NCI-H1694 (cell line): ENCODE measurements at places on chromosomes 7 and 10.

DNA sequence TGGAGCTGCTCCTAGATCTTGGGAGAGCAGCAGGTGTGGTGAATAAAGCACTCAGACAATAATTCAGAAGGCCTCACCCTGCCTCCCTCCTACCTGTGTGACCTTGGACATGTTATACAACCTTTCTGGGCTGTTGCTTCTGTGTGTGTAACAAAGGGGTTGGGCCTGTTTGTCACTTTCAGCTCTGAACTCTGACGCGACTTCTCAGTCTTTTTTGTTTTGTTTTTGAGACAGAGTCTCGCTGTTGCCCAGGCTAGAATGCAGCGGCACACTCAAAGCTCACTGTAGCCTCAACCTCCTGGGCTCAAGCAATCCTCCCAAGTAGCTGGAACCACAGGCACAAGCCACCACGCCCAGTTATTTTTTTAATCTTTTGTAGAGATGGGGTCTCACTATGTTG is 89.3 kb downstream of the DNMBP start:
- no peak for DNase-seq

DNA sequence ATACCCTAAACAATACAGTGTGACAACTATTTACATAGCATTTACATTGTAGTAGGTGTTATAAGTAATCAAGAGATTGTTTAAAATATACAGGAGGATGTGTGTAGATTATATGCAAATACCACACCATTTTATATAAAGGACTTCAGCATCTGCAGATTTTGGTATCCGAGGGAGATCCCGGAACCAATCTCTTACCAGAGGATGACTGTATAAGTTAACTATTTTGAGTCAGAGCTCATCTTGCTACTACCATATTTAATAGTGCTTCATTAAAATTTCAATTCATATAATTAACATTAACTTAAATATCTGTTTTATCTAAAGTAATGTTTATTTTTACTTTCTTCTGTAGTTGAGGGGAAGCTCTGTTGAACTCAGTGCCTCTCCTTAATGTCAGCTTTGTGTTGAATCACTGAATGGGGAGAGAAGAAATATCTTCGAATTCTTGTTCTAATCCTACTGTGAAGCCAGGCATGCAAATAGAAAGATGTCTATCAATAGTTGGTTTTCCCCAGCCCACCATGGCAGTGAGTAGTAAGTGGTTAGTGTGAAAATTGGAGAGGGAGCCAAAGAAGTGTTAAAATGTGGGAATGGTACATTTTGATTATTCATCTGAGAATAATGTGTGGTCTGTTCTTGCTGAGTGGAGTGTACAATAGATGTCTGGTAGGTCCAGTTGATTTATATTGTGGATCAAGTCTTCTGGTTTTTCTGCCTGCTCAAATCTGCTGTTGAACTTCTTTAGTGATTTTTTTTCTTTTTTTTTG is 90.1 kb upstream of the CYP26C1 start:
- DNase-seq: no peak

DNA sequence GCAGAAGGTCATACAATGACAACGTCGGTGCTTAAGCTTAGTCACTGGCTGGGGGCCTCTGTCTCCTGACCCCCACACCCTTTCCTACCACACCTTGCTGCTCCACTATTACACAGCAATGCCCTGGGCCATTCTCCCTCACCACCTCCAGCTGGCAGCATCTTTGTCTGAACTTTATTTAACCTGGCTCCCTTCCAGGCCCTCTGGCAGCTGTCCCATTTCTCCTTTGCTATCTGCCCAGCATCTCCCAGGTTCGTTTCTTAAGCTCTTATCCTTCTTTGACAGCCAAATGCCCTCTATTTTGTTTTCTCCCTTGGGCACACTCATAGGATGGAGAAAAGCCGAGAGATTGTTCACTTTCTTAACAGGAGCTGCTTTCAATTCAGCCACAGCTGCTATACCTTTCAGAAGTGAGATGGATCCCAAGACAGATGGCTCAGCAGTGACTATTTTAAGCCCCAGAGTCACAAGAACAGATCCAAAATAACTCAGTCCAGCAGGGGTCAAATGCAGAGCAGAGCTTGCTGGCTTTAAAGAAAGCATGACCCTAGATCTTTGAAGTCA is 1277.1 kb upstream of the AUTS2 start:
- peak; percentile 49 for DNase-seq

- DNase-seq: no peak
Measured at GRCh38 chr7:27172823-27173510, 1.2 kb downstream of the HOXA10 start.

DNA sequence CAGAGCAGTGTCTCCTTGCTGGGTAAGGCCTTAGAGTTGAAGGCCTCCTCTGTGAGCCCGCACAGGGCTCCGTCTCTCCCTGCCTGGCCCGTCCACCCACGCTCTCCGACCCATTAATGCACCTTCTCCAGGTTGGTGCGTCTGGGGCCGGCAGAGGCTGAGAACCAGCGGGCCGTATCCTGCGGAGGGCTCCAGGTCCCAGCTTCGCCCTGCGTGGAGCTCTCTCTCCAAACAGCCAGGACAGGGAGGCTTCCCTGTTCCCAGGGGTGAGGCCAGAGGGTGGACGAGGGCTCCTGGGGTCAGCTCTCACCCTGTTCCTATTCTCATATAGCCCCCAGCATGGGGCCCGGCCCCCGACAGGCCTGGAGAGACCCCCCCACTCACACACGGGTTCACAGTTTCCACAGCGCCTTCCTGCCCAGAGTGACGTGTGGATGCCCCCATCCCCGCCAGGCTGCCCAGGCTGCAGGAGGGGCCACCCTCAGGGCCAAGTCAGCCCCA is 34.6 kb downstream of the GET4 start:
- no peak for DNase-seq

GRCh38 chr10:93138113-93138870 is 64.6 kb downstream of the CYP26A1 start:
- DNase-seq: no peak

DNA sequence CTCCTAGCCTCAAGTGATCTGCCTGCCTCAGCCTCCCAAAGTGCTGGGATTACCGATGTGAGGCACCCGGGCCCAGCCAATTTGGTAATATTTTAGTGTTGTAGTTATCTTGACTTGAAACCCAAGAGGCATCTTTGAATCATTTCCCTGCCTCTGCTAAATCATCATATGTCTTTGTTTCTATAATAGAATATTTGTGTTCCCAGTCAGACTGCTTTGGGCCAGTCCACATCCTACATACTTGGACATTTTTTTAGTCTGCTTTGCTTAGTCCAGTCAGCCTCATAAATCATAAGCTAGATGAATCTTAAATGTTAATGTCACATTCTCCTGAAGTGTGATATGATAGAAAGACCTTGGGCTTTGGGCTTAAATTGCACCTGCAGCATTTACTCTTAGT is 5.9 kb downstream of the STAM start:
- DNase-seq: no peak

- no peak for DNase-seq
Measured at GRCh38 chr7:155901176-155901575, 88.9 kb upstream of the SHH start.

GRCh38 chr10:89643431-89643811 is 1.6 kb downstream of the PANK1 start:
- no peak for DNase-seq

- DNase-seq: no peak
Measured at GRCh38 chr7:93877742-93878141, 12.8 kb downstream of the TFPI2 start.

GRCh38 chr10:5078547-5079180 is 15.6 kb upstream of the AKR1C3 start:
- no peak for DNase-seq

- DNase-seq: no peak
Measured at GRCh38 chr10:63711361-63711760, 190.2 kb downstream of the REEP3 start.

DNA sequence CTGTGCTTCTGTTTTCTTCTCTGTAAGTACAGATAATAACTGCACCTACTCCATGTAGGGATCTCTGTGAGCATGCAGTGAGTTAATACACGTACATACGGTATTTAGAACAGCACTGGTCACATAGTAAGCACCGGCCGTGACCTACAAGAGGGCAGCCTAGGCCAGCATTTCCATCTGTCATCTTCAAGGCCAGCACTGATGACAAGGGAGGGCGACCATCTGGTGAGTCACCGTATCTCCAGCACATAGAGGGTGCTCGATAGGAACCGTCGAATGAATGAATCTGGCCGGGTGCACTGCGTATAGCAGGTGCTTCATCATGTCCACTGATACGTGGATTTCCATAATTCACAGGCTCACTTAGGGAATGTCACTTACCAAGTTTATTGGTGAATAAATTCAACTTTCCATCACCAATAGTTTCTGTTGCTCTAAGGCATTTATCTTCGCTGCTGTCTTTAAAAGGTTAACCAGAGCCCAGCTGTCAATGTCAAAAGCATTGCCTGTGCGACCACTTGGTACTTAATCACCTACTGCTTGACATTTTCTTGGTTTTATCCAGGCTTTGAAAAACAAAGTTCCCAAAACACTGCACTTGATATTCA is 8.3 kb downstream of the NOD1 start:
- no peak for DNase-seq

- no peak for DNase-seq
Measured at GRCh38 chr7:116331020-116331419, 120.7 kb downstream of the TES start.

DNA sequence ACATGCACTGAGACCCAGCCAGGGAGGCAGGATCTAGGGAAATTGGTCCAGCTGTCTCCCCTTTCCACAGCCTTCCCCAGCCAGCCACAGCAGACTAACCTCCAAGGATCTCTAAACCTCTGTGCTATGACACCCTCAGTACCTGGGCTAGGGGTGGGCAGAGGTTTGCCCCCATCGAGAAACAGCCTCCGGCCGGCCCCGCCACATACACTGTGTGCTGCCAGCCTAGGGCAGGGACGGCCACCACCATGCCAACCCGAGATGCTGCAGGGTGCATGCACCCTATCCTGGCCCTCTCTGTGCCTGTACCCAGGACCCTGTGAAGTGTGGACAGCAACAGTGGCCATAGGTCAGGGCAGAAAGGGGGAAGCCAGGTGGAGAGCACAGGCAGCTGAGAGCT is 58.1 kb downstream of the PARP12 start:
- DNase-seq: no peak

GRCh38 chr7:151143261-151144015 is 24.1 kb downstream of the GBX1 start:
- peak; percentile 74 for DNase-seq

GRCh38 chr10:35961501-35961900 is 319.4 kb upstream of the FZD8 start:
- DNase-seq: no peak

DNA sequence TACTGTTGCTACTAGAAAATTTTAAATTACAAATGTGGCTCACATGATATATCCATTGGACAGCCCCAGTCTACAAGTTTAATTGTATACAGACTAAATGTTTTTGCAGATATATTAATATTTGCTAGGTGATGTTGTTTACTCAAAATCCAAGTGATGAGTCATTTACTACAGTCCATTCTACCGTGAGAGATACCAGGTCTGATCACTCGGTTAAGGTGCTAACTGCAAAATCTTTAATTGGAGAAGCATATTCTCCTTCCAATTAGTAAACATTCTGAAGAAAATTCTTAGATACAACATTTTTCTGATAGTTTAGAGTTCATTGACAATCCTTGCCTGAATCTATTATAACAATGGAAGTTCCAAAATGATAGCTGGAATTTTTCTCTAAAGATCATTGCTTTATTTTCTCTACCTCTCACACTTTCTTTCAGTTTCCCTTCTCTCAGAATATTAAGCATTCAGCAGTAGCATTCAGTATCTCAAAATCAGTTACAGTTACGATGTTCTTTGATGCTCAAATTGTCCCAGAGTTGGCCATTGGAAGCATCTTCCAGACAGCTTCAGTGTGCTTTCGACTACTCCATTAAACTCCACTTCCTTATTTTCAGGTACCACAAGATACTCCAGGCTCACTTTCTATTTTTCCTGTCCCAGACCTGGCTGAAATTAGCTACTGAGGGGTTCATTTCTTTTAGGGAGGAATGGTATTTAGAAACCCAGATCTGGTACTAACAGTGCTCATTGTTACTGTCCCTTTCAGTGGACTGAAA is 2.3 kb downstream of the ABCB1 start:
- no peak for DNase-seq

- DNase-seq: peak; percentile 24
Measured at GRCh38 chr10:93630625-93631557, 18.6 kb downstream of the PDE6C start.

- no peak for DNase-seq
Measured at GRCh38 chr7:136128050-136128449, 150.9 kb upstream of the MTPN start.

DNA sequence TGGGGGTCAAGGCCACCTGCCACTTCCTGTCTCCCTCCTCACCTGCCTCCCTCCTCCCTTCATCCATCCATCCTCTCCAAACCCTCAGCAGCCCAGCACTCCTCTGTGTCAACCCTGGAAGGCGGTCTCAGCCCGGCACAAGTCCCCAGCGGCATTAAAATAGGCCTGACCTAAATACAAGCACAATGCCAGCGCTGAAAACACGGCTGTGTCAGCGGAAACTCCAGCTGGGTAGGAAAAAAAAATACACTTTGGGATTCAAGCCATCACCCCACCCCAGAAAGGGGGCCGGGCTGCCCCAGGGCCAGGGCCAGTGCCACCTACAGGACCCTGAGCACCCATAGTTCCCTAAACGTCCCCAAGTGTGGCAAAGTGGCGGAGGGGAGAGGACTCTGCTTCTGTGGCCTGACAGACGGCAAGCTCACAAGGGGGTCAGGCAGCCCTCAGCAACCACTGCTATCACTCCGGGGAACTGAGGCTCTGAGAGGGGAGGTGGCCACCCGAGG is 22.7 kb upstream of the GTF2IRD1 start:
- no peak for DNase-seq

DNA sequence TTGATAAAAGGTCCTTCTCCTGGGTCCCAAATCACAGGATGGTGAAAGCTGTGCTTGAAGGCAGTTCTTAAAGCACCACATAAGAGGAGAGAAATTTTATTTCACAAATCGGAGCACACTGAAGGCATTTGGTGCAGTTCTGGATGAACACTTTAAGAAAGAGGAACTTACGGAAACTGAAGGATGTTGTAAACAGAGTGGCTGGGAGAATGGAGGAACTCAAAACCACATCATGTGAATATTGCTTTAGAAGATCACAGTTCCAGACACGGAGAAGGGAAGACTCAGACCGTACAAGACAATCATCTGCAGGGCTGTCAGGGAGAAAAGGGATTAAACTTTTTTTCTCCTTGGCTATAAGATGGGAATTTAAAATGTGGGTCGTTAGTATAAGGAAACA is 9.0 kb upstream of the GPR141 start:
- no peak for DNase-seq

DNA sequence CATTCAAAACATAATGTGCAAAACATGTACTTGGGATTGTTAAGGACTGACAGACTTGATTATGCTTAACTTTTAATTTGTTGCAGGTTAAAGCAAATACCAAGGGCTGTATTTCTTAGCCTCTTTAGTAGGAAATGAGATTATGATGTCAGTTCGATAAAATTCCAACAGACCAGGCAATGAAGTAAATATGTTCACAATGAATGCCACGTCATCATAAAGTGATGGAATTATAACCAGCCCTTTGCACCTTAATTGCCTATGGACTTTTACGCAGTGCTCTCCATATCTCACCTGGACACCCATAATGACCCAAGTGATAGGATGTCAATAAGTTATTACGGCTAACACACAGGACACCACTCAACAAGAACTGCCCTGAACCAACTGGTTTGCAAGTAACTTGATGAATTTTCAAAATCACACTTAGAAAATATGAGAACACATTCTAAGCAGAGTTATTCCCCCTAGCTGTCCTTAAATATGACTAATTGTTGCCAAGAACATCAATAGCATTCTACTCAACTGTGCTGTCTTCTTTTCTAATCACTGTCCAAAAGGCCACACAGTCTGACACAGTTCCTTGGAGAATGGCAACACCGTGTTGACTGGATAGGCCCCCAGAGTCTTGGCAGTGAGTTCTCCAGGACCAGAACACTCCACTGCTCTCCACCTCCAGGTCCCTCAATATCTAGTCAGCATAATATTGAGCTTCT is 115.0 kb downstream of the CHCHD3 start:
- no peak for DNase-seq
